ENCODE measurements at places on chromosomes 5 and 9.
A peak's percentile ranks its signal among the peaks of the same experiment; 100 is the strongest.

DNA sequence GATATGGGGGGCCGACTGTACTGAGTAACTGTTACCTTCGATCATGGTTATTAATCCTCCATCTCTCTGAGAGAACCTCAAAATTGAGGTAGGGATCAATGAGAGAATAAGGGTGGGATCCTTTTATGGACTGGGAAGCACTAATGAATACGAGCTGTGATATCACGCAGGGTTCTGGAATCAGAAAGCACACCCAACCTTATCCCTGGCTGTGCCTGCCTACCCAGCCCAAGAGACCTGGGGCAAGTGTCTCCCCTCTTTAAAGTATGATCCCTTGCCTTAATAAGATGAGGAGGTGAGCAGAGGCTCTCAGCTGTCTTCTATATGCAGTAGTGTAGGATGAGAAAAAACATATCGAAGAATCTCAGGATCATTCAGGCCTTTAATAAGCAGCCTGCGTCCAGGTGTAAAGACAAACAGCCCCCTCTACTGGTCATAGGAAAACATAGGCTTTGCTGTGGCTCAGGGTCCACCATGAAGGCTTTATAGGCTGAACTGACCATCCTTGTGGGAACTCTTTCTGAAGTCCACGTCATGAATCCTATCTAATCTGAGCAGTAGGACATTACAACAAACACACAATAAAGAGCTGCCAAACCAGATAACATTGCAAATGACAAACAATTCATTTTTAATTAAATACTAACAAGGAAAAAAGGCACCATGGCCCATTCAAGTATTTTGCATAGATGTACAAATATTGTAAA, 16.8 kb downstream of the NIPAL4 start:
- peak; percentile 70 for DNase-seq

DNA sequence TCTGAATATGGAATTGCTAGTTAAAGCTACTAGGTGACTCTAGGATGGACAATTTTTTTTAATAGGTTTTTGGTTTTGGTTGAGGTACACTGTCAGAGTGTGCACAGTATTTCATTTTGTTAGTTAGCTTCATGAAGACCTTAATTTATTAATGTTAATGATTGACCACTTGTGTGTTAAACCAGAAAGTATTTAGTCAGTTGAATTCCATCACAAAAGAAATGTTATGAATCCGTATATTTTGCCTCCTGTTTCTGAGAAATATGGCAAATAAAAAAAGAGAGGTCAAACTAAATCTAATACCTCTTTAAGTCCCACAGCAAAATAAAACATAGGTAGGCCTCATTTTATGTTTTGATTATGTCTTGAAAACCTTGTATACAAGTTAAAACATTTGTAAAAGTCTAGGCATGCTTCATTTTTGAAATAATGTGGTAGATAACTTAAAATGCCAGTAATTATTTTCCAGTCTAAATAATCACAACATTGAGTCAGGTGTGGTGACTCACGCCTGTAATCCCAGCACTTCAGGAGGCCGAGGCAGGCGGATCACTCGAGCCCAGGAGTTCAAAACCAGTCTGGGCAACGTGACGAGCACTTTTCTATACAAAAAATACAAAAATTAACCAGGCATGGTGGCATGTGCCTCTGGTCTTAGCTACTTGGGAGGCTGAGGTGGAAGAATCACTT, 50.8 kb downstream of the ITGA1 start:
- no peak for DNase-seq

GRCh38 chr5:16382047-16382446, 83.6 kb downstream of the ZNF622 start:
- DNase-seq, result no peak

DNA sequence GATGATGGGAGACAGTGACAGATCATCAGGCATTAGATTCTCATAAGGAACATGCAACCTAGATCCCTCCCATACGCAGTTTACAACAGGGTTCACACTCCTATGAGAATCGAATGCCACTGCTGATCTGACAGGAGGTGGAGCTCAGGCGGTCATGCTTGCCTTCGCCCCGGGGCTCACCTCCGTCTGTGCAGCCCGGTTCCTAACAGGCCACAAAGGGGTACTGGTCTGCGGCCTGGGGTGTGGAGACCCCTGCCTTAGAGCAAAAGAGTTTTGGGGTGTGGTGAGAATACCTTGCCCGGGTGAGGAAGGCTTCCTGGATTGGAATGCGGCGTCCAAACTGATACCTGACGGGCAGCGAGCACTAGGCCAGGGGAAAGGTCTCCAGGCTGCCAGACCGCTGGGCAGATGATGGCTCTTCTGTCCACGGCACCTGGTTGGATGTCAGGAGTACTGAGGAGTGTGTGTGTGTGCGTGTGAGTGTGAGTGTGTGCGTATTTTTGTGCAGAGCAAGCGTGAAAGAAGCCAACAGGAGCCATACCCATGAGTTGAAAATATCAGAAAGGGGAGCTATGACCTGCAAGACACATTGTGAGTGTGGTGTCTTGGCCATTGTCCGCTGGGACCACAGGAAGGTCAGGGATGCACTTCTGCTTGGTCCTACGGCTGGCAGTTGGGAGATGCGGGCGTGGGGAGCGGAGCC, 55.4 kb downstream of the ACER2 start:
- no peak for DNase-seq
